ENCODE measurements at places on chromosomes 12 and 14.
A peak's percentile ranks its signal among the peaks of the same experiment; 100 is the strongest.

DNA sequence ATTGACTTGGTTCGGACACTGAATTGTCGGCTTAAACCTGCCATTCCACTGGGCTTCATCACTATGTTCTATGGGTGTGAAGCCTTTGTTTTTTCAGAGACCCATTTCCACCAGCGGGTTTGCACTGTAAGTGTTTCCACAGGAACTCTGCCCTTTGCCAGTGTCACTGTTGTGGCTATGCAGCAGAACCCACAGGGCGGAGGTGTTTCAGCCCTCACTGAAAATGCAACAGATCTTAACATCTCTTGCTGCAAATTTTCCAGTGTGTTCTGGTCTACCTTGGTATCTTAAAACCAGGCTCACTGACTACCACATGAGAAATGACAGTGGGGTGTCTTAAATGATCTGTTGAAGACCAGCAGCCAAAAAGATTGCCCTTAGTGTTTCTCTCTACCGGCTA, 21.1 kb downstream of the PRKCH start:
- DNase-seq = peak; percentile 78

DNA sequence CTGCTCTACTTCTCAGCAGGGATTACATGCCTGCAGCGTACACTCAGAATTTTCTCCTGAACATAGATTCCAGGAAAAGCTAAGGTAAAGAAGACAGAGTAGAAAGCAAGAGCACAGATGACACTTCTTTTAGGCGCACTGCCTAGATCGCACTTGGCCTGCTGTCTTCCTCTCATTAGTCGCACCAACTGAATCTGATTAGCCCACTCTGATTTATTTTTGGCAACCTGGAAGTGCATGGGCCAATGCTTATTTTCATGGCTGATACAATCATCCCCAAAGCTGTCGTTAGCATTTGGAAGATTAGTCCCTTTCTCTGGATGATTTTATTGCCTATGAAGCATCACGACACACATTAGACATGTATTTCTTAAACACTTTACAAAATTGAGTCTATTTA, 152.5 kb downstream of the PTPRO start:
- DNase-seq = no peak

DNA sequence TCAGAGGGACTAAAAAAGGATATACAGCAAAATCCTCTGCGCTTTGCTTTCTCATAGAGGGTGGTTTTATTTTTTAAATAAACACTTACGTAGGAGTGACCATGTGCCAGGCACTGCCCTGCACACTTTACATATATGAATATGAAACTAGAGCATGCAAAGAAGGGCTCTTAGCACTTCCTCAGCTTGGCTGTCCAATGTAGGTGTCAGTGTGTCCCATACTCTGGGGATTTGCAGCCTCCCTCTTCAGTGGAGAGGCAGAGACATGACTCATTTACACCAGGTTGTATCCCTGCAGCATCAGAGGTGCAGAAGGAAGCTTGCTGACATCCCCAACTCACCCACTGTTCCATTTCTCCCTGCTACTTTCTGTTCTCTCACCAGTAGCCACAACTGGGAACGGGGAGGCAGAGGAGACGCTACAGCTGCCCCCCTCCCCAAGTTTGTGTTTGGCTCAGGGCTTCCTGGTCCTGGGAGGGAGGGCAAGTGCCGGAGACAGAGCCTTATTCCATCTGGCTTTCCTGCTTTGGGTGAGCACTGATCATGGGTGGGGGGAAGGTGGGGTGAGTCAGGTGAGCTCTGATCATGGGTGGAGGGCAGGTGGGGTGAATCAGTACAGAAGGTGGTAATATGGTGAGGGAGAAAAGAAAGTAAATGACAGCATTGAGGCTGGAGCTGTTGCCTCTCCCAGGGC, 4.9 kb upstream of the KRT5 start:
- DNase-seq = no peak

DNA sequence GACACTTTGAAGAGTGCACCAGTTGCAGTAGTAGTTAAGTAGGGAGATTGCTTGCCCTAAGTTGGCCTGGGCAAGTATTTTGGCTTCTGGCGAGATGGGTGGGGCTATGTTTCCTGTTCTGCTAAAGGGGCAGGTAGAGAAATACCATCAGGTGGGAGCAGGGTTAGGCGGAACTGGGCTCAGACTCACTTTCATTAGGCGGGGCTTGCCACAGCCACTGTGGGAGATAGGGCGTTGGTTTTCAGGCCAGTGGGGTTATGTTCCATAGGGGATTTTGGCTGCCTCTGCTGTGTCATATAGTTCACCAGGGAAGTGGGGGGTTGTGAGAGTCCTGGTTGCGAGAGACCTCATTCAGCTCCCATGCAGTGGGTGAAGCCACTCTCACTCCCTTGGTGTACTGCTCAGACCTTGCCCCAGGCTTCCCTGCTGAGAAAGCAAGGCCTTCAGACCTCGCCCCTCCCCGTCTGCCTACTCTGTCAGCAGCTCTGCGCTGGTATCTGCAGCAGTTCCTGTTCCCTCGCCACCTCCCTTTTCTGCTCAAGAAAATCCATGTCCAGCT, 43.3 kb downstream of the AEBP2 start:
- peak; percentile 67 for DNase-seq

- DNase-seq = peak; percentile 42
Observed at GRCh38 chr12:96501133-96501761, 11.9 kb downstream of the CFAP54 start.

DNA sequence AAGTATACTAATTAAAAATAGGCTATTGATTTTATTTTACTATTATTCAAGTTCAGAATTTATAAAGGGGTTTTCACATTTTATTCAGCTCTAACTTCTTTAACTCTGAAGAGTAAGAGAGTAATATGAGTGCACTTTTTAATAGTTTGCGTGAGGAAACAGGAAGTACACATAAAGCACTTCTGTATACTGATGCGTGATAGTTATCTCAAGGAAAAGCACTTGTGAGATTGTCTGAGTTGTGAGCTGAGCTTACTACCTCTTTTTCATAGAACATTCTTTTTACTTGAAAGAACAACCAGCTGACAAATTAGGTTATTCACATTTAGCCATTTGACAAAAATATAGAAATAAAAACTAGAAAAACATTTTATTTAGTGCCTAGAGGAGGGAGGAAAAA, 1.9 kb downstream of the RAD51AP1 start:
- DNase-seq = no peak

GRCh38 chr12:96770219-96771102, 136.6 kb upstream of the NEDD1 start:
- no peak for DNase-seq

GRCh38 chr12:69163681-69164362, 75.5 kb upstream of the CPSF6 start:
- no peak for DNase-seq

DNA sequence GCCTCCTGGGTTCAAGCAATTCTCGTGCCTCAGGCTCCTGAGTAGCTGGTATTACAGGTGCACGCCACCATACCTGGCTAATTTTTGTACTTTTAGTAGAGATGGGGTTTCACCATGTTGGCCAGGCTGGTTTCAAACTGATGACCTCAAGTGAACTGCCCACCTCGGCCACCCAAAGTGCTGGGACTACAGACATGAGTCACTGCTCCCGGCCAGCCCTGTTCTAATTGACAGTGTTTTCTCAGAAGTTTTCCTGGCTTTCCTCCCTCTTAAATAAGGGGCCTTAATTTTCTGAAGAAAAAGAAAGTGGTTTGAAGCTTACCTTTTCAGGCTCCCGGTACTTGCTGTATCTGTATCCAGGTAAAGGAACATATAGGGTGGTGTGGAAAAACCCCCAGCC, 1.7 kb downstream of the HAL start:
- no peak for DNase-seq

DNA sequence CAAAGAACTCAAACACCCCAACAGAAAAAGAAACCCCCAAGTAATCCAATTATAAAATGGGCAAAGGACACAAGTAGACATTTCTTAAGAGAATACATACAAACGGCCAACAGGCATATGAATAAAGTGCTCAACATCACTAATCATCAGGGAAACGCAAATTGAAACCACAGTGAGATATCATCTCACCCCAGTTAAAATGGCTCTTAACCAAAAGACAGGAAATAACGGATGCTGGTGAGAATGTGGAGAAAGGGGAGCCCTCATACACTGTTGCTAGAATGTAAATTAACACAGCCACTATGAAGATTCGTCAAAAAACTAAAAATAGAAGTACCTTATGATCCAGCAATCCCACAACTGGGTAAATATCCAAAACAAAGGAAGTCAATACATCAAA, 52.4 kb downstream of the CLMN start:
- DNase-seq = no peak

- no peak for DNase-seq
Observed at GRCh38 chr12:113242026-113242418, 20.8 kb downstream of the TPCN1 start.

GRCh38 chr14:90453401-90453951, 56.6 kb downstream of the CALM1 start:
- no peak for DNase-seq

DNA sequence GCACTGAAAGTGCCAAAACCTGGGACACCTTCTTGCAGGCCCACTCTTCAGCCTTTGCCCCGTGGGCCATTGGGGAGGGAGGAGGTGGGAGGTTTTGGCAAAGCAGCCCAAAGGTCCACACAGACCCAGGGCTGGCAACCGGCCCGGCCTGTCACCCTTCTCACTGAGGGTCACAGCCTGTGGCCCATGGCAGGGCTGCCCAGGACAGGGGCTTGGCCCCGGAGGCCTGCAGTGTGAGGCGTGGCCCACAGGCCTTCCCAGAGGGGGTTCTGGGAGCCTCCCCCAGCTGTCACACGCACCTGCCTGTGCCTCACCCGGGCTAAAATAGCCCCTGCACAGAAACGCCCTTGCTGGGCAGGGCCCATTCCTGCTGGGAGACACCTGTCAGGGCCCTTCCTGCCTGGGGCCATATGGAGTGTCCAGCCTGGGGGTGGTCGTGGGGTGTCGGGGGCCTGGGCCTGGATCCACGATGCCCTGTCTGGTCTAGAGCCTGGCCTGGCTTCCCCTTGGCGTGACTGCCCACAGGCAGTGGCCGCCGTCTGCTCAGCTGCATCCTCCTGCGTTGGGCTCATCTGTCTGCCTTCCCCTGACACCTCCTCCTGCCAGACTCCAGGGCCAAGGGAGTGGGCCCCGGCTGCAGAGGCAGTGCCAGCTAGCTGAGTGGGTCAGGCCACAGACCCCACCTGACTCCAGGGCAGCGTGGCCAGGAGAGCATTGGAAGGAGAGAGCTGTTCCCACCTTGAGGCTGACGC, 19.2 kb downstream of the PACS2 start:
- DNase-seq = no peak

DNA sequence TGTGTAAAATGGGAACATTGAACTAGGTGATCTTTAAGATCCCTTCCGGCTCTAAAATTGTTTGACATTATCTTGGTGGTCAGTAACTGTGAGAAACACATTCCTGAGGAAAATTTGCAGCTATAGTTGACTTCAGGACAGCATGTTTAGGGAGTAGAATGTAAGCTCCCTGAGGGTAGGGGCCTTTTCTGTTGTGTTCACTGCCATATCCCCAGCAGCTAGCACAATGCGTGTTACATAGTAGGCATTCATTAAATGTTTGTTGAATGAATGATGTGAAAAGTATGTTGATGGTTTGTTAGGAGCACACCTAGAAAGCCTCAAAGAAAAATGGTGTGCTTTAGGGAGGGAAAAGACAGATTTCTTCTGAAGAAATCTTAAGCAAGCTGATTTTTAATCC, 38.5 kb upstream of the KCNMB4 start:
- DNase-seq = no peak

GRCh38 chr14:55038708-55039107, 11.7 kb downstream of the SOCS4 start:
- DNase-seq = no peak
